ENCODE measurements at places on chromosomes 1 and 21.

- DNase-seq = peak; percentile 3
Measured at GRCh38 chr1:11563560-11564069, 84.7 kb downstream of the DISP3 start.

- no peak for DNase-seq
Measured at GRCh38 chr1:9960706-9961562, 17.7 kb downstream of the NMNAT1 start.

- DNase-seq = no peak
Measured at GRCh38 chr21:25721987-25722386, 12.7 kb downstream of the ATP5PF start.

DNA sequence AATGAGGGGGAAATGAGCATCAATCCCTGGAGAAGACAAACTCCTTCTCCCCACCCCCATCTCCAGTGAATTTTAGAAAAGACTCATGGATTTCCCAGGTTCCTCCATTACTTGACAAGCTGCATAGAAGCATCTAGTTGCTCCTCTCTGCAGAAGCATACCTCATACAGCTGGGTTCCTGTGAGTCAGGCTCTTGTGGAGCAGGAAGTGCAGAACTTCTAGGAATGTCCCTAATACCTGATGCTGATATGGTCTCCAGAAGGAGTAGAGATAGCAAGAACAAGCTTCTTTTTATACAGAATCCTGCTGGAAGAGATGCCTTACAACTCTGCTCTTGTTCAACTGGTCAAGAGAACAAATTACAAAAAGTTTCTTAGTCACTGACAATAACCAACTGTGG is 105.5 kb downstream of the TNR start:
- DNase-seq = no peak

- no peak for DNase-seq
Measured at GRCh38 chr1:102252731-102253505, 256.2 kb upstream of the OLFM3 start.

DNA sequence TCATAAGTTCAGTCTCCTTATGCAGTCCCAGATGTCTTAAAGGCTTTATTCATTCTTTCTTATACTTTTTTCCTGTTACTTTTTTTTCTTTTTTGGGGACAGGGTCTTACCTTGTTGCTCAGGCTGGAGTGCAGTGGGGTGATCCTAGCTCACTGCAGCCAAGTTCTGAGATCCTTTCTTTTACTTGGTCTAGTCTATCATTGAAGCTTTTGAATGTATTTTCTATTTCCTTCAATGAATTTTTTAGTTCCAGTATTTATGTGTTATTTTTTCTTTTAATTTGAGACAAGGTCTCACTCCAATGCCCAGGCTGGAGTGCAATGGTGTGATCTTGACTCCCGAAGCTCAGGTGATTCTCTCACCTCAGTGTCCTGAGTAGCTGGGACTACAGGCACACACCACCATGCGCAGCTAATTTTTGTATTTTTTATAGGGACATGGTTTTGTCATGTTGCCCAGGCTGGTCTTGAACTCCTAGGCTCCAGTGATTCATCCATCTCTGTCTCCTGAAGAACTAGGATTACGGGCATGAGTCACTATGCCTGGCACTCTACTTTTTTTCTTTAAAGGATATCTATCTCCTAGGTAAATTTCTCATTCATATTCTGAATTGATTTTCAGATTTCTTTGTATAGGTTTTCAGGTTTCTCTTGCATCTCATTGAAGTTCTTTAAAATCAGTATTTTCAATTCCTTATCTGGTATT is 26.1 kb upstream of the GTF2B start:
- DNase-seq = peak; percentile 19

GRCh38 chr1:165840423-165840822 is 13.0 kb downstream of the UCK2 start:
- DNase-seq = no peak

- DNase-seq = no peak
Measured at GRCh38 chr1:114386129-114387009, 124.6 kb downstream of the TRIM33 start.

- no peak for DNase-seq
Measured at GRCh38 chr1:209802117-209802779, 3.7 kb downstream of the IRF6 start.

DNA sequence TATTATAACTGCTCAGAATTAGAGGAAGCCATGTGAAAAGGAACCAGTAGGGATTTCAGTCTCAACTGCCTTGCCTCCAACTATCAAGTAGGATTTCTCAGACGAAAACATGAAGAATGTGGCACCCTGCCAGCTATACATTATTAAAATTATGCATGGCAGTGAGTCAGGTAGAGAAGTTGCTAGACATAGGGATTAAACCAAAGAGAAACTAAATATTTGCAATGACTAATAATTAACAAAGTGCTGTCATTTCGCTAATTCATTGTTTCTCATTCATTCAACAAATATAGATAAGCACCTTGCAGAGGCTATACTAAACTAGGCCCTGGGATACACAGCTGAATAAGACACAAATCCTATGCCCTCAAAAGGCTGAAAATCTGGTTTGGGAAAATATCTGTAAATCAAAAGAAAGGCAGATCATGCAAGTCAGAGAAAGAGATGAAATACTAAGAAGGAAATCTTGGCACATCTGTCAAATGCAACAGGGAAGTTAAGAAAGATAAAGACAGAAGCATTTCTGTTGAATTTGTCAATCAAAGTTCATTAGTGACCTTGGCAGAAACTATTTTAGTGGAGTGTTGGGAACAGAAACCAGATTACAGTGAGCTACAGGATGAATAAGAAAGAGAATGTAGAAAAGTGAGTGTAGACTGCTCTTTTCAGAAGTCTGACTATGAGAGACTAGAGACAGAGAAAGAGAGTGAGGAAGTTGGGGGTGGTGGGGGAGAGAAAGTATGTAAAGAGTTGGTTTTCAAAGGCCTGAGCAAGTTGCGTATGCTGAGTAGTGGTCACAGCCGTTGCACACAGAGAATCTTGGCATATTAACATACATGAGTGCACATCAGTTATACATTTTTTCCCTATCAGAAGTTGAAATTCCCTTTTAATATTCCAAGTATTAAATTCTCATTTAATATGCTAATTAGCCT is 14.7 kb upstream of the NBPF11 start:
- DNase-seq = no peak

DNA sequence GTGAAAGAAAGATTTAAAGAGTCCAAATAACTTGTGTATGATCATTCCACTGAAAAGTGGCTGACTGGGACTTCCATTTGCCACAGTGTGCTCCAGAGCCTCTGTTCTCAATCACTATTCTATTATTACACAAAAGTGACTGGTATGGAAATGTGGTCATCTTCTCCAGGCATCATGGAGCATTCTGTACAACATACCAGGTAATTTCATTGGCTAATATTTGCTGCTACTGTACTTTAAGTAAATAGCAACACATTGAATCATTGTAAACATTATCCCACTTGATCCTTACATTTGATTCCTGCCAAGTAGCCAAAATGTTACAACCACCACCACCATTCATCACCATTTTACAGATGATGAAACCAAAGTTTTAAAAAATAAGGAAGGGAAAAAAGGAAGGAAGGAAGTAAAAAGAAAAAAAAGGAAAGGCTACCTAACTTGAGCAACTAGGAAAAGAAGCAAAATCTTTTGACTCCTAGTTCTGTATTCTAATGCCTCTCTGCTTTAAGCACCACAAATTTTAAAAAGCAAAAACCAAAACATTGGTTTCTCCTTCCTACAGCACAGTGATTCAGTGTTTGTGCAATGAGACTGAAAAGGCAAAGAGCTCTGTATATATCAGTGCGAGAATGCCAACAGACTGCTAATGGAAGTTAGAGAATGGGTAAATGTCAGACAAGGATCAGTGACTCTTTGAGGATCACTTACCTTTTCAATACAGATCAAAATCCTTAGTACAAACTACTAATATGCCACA is 361.4 kb upstream of the PTBP2 start:
- peak; percentile 26 for DNase-seq

DNA sequence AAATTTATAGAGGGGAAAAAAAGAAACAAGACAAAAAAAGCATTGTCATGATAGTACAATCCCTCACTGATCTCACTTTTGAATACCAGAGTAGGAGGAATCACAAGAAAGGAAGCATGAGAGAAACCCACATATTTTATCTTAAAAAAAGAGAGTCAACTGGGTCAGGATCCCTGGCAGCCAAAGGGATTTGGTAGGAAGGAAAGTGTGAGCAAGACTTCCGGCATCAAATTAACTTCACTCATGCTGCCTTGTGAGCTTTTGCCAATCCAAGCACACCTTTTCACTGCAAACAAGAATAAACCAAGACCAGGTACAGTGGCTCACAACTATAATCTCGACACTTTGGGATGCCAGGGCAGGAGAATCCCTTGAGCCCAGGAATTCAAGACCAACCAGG is 53.1 kb downstream of the SLC9C2 start:
- no peak for DNase-seq

DNA sequence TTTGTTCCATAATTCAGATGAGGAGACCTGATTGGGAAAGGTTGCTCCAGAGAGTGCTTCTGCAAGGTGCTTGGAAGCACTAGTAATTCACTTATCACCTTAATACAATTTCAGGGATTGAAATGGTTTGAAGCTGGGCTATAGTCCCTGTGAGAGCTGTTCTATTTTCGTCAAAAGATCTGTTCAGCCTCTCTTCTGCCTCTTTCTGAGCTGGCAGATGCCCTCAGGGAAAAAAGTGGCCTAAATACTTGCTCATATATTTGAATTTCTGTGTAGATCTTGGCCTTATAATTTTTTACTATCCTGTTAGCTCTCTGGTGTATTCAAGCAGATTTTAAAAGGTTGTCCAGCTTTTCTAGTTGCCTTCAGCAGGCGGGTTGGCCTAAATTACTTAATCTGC is 22.3 kb downstream of the C1orf146 start:
- DNase-seq = no peak

DNA sequence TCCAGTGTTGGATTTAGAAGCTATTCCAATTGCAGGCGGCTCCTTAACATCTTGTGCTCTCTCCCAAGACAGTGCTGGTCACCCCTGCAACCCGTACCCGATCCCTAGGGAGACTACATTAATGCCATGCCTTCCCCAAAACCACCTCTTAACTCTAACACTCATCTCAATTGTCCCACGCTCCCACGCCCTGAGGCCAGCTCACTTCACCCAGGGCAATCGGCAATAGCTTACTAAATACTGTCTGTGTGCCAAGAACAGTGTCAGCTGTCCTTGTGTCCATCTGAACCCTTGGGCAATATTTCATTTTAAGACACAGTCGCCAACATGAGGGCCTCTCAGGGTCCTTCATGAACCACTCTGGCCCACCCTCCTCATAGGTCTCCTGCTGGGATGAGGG is 13.9 kb downstream of the C1orf198 start:
- DNase-seq = no peak

GRCh38 chr1:68551459-68551858 is 54.6 kb upstream of the DEPDC1 start:
- DNase-seq = no peak

GRCh38 chr1:185207170-185207569 is 50.2 kb downstream of the SWT1 start:
- DNase-seq = no peak

- DNase-seq = peak; percentile 59
Measured at GRCh38 chr1:226903819-226904716, 33.7 kb downstream of the PSEN2 start.
